ENCODE measurements at places on chromosomes 13 and 19.

- DNase-seq, result peak; percentile 80
Observed at GRCh38 chr19:55080121-55080967, 4.7 kb downstream of the EPS8L1 start.

DNA sequence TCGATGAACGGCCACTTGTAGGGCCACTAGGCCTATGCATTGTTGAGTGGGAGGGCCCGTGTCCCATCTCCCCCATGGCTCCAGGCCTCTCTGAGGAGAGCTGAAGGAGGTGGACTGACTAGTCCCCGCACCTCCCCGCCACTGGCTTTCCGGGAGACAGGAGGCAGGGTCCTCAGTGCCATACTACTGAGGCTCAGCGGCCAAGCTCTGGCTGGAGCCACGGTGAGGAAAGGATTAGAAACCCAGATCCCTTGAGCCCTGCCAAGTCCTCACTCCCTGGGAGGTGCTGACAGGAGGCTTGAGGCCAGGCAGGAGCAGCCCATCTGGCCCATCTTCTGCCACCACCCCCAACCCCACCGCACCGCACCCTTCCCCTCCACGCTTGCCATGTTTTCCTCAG is 29.0 kb downstream of the CCDC8 start:
- DNase-seq, result no peak

DNA sequence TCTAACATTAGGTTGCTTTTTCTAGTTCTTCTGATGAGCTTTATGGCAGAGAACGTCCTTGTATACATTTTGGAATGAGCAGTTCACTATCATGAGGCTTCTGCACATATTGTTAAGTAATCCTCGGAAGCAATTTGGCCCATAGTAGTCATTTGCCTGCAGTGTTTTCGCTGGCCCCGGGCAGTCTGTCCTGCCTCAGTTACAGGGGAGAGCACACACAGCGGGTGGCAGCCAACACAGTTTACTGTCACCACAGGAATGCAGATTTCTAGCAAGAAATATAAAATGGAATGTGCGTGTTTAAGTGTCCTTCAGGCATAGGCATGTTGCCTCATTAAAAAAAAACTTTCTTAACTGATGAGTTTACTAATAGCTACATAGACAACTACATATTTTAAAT is 71.5 kb upstream of the GJB6 start:
- DNase-seq, result no peak

GRCh38 chr13:98792785-98793495 is 40.5 kb upstream of the SLC15A1 start:
- no peak for DNase-seq

Data from stimulated activated CD4-positive, alpha-beta T cell treated with anti-CD3 and anti-CD28 coated beads, Interleukin-15, amount 100 ng/mL, for 24 hours (primary cell).